Activated T-cell treated with anti-CD3 and anti-CD28 coated beads for 24 hours (primary cell): ENCODE measurements at places on chromosomes 4 and X.

- no peak for DNase-seq
These were observed 178.7 kb downstream of the SLIT2 start for GRCh38 chr4:20430259-20430941.

- no peak for DNase-seq
These were observed 317.2 kb downstream of the DHX15 start for GRCh38 chr4:24266951-24267722.

GRCh38 chr4:66911880-66912279 is 633.4 kb downstream of the CENPC start:
- no peak for DNase-seq

- DNase-seq = no peak
These were observed 76.2 kb upstream of the PAGE3 start for GRCh38 chrX:55340896-55341433.

GRCh38 chr4:150117629-150118028 is 39.4 kb downstream of the DCLK2 start:
- DNase-seq = no peak

DNA sequence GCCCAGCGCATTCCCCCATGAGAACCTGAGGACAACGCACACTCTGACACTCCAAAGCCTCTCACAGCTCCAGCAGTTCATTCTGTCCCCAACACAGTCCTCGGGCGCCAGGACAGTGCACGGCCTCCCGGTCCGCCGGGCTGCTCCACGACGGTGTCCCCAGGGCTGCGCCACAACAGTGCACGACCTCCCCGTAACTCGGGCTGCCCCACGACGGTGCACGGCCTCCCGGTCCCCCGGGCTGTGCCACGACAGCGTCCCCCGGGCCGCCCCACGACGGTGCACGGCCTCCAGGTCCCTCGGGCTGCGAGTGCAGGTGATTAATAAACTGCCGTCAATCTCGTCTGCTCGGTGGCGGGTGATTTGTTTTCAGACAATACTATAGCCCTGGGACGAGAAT is 585.1 kb upstream of the FRG1 start:
- DNase-seq = no peak

GRCh38 chr4:150699599-150699998 is 117.6 kb downstream of the MAB21L2 start:
- DNase-seq = no peak

- DNase-seq = no peak
These were observed 65.4 kb downstream of the GPR82 start for GRCh38 chrX:41789374-41789773.

DNA sequence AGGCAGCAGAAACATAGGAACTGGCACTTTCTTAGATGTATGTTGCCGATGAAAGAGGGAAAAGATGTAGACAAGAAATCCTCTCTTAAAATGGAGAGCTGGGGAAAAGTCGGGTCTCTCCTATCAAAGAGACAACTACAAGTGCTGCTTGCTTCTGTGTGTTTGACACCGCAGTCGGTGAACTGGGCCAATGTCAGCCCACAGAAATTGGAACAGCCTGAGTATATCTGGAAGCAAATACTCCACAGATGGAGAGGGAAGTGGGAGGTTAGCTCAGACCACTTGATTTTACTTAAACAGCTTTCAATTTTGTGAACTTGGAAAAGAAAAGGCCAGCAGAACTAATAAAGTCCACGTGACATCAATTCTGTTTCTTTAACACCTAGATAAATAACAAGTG is 230.9 kb upstream of the FAT1 start:
- no peak for DNase-seq

GRCh38 chr4:78621395-78621794 is 69.8 kb downstream of the ANXA3 start:
- DNase-seq = no peak

- peak; percentile 48 for DNase-seq
These were observed 47.7 kb downstream of the EVC start for GRCh38 chr4:5758741-5759140.
